Effector memory CD4-positive, alpha-beta T cell (primary cell): ENCODE measurements at places on chromosomes 5 and 9.

DNA sequence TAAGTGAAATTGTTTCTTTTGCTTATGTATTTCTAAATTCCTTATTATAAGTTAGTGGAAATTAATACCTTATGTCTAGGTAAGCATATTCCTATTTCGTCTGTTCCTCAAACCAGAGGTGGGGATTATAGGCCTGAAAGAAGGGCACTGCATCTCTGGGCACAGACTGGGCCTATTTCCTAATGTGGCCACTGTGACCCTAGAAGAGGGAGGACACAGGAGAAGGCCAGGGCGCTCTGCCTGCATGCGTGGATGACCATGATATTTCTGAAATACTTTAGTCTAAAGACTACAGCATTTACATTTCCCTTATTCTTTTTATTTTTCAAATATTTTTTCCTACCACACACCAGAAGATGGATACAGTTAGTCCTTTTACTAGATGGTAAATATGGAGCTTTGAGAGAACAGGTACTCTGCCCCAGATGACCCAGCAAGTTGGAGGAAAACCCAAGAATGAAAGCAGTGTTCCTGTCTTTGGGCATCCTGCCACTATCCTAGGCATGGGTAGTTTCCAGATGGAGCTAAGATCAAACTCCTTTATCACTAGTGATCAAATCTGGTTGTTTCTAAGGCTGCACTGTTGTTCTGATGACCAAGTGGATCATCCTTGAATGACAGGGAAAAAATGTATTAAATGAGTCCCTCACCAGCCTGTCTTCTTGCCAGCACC is 27.8 kb downstream of the RUSC2 start:
- DNase-seq, result no peak

- DNase-seq, result no peak
Measured at GRCh38 chr9:81146241-81146640, 543.1 kb downstream of the TLE1 start.

DNA sequence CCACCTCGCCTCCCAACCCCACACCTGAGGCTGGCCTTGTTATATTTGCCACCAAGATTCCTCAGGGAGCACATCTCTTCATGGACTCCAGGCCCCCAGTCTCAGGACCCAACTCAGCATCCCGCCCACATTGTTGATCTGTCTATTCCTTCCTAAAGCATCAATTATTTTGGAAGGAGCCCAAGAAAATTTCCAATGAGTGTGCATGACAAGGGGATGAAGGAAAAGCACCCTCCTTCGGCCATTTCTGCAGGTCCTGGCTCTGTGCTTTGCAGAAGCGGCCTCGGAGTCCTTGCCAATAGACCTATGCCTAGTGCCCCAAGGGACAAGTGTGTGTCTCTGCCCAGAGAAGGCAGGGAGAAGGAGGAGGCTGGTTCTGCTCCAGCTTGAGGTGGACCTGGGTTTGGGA is 273.2 kb downstream of the GADD45G start:
- DNase-seq, result no peak

GRCh38 chr5:159091065-159091464 is 8.7 kb downstream of the EBF1 start:
- no peak for DNase-seq

DNA sequence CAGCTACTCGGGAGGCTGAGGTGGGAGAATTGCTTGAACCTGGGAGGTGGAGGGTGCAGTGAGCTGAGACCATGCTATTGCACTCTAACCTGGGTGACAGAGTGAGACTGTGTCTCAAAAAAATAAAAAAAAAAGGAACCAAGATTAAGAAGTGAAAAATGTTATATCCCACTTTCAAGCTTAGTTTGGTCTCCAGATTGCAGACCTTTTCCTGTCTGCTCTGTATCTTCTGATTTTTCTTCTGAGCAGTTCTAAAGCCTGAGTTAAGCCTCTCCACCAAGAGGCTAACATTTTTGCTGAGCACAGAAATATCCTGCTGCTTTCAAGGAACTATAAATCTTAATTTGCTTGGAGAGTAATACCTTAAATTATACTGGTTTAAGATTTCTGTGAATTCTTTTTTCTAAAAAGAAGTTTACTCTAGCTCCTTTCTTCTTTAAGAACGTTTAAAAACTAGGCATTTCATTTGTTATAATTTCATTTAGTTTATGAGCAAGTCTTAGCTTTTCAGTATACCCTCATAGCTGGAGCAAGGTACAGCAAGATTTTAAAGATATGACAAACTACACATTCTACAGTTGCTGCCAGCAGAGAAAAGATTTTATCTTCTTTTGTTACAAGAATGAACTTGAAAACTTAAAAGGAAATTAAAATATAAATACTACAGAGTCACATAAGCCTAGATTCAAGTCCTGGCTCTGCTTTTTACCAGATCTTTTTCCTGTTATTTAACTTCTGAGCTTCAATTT is 55.0 kb downstream of the GARNL3 start:
- DNase-seq, result no peak

GRCh38 chr9:23603311-23603710 is 222.7 kb downstream of the ELAVL2 start:
- DNase-seq, result no peak

- no peak for DNase-seq
Measured at GRCh38 chr9:120870206-120870605, 6.8 kb downstream of the PHF19 start.

- no peak for DNase-seq
Measured at GRCh38 chr5:144315994-144316634, 145.4 kb downstream of the KCTD16 start.

GRCh38 chr5:15285901-15286583 is 213.9 kb upstream of the FBXL7 start:
- DNase-seq, result no peak

GRCh38 chr5:169670769-169671525 is 33.9 kb downstream of the DOCK2 start:
- DNase-seq, result no peak

GRCh38 chr5:142946547-142947426 is 176.6 kb downstream of the ARHGAP26 start:
- no peak for DNase-seq

GRCh38 chr9:37311938-37312708 is 110.4 kb upstream of the GRHPR start:
- DNase-seq, result no peak

GRCh38 chr5:95543017-95543705 is 11.6 kb downstream of the SKIC3 start:
- no peak for DNase-seq
